ENCODE measurements at places on chromosomes 13 and 19.

GRCh38 chr19:28288572-28289264, 924.2 kb downstream of the UQCRFS1 start:
- DNase-seq = no peak

DNA sequence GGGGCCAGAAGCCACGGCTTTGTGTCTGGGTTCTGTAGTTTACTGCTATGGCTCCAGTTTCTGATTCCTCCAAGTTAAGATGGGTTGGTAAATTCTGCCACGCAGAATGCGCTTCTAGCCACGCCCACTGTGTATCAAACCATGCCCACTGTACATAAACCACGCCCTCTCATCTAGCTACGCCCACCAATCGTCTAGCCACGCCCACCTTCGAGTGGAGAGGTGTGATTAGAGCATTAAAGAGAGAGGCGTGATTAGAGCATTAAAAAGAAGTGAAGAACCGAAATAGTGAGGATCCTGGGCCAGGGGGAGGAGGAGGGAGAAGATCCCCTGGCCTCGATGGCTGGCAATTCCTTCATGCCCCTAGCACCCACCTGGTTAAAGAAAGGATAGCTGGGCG, 43.7 kb upstream of the ADGRE5 start:
- no peak for DNase-seq

- no peak for DNase-seq
Observed at GRCh38 chr13:27283906-27284493, 13.4 kb downstream of the RASL11A start.

DNA sequence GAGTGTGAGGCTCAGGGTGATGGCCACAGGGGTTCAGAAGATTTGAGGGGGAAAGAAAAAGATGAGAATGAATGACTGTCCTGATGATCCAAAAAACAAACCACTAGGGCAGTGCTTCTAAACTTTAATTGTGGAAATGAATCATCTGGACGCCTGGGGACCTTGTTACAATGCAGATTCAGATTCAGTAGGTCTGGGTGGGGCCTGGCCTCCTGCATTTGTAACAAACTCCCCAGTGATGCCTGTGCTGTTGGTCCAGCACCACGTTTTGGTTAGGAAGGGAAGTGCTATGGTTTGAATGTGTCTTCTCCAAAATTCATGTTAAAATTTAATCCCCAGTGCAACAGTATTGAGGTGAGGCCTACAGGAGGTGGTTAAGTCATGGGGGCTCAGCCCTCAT, 49.5 kb upstream of the KPNA3 start:
- no peak for DNase-seq

GRCh38 chr13:50236898-50237318, 221.7 kb downstream of the KCNRG start:
- DNase-seq = no peak

DNA sequence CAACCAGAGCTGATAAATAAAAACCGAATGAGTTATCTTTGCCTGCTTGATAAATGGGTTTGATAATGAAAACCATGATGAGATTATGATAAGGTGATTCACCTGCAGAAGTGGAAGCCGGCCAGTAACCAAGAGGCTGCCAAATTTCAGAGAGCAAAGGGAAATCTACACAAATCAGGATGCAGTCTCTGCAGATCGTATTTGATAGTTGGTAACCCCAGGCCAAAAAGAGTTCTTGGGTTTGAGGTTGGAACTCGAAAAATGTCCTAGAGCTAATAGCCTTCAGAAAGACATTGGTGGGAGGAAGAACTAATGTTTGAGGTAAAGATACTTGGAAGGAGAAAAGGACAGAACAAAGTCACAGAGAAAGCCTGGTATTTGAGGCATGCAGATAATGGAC, 9.6 kb upstream of the LATS2 start:
- no peak for DNase-seq

- DNase-seq = no peak
Observed at GRCh38 chr13:61350341-61350740, 65.3 kb downstream of the PCDH20 start.

DNA sequence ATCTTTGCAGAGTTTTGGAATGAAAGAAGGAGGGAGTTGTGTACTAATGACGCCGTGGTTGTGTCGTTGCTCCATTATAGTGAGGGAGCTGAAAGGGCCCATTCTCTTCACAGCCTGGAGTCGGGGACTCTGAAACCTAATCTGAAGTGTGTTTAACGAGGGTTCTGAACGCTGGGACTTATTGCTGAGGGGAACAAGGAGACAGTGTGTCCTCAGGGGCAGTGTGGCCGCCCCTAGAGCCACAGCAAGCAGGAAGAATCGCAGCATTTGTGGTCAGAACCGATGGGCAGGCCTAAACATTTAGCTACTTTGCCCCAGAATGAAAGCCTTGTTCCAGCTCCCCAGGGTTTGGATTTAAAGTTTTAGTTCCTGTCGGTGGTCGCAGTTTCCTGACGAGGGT, 156.4 kb upstream of the RNF113B start:
- no peak for DNase-seq

- no peak for DNase-seq
Observed at GRCh38 chr19:11400798-11401197, 16.7 kb upstream of the EPOR start.
